ENCODE measurements at places on chromosomes 6 and 20. TPM values are rescaled to one million over a fixed set of nuclear protein-coding genes. Genes with fewer than 3 reads are reported as not detected.
A peak's percentile ranks its signal among the peaks of the same experiment; 100 is the strongest.

- DNase-seq: no peak
These were observed 167.5 kb upstream of the TSHZ2 start for GRCh38 chr20:52804497-52805295.

- no peak for DNase-seq
These were observed 136.2 kb upstream of the GPR6 start for GRCh38 chr6:109841869-109842268.

Gene SLC35B2
- total RNA-seq: 35.2 TPM

DNA sequence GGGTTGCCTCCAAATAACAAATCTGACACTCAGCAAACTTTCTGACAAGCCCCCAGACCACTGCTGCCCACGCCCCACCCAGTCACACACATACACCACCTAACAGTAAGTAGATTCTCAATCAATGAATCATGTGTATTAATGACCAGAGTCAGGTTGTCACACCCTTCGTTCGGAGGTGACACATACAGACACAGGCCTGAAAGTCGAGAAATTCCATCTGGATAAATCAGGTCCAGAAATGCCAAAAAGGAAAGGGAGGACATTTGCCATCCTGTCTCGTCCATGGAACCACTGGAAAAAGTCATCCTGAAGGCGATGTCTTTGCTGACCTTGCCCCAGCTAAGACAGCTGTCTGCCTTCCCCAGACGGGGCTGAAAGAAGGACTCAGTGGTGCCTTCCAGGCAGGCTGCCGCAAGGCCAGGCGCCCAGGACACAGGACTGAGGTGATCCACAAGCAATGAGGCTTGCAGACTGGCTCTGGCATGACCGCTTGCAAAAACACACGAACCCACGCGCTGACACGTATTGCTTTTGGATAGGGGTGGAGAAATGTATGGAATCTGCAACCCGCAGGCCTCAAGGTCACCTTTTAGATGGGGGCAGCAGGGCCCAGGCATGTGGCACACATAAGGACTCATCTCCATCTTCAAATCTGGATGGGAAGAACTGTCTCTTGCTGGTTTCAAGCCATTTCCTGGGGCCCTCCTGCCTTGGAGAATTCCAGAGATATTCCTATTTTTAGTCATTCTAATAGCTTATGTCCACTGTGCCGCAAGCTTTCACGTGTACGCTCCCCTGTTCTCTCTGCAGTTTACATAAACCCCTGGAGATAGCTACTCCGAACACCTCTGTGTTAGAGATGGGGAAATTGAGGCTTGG is 9.0 kb downstream of the NFATC2 start:
- no peak for DNase-seq

DNA sequence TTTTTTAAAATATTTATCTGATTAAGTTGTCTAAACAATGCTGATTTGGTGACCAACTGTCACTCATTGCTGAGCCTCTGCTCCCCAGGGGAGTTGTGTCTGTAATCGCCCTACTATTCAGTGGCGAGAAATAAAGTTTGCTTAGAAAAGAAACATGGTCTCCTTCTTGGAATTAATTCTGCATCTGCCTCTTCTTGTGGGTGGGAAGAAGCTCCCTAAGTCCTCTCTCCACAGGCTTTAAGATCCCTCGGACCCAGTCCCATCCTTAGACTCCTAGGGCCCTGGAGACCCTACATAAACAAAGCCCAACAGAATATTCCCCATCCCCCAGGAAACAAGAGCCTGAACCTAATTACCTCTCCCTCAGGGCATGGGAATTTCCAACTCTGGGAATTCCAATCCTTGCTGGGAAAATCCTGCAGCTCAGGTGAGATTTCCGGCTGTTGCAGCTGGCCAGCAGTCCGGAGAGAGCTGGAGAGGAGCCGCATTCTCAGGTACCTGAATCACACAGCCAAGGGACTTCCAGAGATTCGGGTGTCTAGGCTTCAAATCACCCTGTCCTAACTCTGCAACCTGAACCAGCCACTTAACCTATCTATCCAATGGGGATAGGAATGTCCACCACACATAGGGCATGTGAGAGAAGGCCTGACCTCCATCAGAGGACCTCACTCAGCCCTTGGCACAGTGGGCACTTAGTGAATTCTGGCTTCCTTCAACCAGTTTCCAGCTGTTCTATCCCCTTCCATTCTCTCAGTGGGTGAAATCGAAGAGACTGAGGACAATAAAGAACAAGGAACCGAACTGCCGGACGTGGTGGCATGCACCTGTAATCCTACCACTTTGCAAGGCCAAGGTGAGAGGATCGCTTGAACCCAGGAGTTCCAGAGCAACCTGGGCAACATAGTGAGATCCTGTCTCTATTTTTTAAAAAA is 3.1 kb downstream of the TNF start:
- DNase-seq: no peak

GRCh38 chr6:165453395-165453794 is 144.0 kb upstream of the C6orf118 start:
- no peak for DNase-seq

Gene SNAI1
- total RNA-seq: 0.56 TPM

GRCh38 chr6:166541366-166541765 is 45.1 kb downstream of the RAMACL start:
- DNase-seq: no peak

DNA sequence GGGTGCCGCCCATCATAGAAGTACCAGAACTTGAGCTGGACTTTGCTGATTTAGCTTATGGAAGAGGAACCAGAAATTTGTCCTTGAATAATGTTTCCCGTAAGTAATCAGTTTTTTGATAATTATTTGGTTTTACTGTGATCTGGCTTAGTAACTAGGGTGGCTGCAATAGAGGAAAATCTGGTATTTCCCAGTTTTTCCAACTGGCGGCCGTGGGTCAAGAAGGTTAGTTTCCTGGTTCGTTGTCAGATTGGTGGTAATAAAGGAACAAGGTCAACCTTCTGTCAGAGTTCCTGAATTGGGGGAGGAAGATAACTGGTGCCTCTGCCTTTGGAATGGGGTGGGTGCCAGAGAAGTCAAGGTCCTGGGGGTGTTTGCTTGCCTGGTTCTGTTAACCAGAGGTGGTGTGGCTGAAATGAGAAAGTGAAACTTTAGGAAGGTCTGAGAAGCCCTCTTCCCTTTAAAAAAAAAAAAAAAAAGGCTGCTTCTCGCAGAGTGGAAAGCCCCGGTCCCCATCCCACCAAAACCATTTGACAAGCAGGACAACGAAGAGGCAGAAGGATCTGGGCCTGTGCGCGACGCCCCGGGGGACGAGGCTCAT is at the start of gene CALHM6:
Gene CALHM6, plus strand, starts transcription at position 45 of the 601 bp plus-strand sequence. Its CDS starts 555 bp downstream, at position 600.
- DNase-seq: no peak

Gene VSX1
- total RNA-seq: not detected

DNA sequence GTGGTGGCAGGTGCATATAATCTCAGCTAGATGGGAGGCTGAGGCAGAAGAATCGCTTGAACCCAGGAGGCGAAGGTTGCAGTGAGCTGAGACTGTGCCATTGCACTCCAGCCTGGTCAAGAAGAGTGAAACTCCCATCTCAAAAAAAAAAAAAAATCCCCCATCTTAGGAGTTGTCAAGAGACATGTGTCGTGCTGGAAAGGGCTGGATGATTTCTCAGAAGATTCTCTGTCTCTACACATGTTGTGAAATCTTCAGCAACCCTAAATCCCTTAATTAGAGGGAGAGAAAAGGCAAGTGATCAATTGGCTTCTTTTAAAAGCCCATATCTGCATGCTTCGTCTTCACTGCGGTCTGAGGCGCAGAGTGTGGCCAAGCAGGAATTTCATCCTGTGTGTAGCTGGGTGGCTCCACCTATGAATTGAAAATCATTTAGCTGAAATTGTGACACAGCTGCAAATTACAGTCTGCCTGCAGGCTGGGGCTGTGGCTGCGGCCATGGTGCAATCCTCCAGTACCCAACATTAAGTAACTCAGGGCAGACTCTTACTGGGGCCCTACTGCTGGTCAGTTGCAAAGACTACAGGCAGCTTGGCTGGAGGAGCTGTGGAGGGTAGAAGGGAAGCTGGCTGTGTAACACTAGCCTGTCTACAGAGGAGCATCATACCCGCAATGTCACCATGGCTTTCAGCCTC is 3.2 kb upstream of the TGM3 start:
- no peak for DNase-seq

Gene TCFL5
- 15.4 TPM for total RNA-seq

DNA sequence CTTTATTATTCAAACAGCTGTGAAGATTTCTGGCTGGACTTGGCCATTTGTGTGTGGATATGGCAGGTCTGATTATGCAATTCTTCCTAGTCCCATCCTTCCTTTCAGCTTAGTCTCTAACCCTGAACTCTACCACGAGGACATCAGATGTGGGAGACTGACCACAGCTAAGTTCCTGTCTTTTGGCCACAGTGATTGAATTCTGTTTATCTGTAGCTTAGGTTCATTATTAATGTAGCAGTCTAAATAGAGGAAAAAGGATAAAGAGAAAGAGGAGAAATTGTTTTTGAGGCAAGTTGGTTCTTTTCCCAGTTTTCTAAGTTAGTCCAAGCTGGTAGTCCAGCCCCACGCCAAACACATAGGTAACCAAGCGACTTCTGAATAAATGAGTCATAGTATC is 598.9 kb downstream of the RFPL4B start:
- DNase-seq: no peak

GRCh38 chr6:154359161-154359574 is 2.6 kb upstream of the IPCEF1 start:
- DNase-seq: no peak

Gene BCAS1
- total RNA-seq: 1.7 TPM

Gene MLN
- total RNA-seq: not detected

- DNase-seq: no peak
These were observed 200.3 kb downstream of the EPM2A start for GRCh38 chr6:145534989-145535388.

Gene CST4
- total RNA-seq: not detected

- no peak for DNase-seq
These were observed 35.0 kb upstream of the ID1 start for GRCh38 chr20:31570021-31570463.

- DNase-seq: peak; percentile 15
These were observed 81.9 kb downstream of the ZMYND8 start for GRCh38 chr20:47274401-47275108.

Gene C6orf52
- total RNA-seq: not detected

DNA sequence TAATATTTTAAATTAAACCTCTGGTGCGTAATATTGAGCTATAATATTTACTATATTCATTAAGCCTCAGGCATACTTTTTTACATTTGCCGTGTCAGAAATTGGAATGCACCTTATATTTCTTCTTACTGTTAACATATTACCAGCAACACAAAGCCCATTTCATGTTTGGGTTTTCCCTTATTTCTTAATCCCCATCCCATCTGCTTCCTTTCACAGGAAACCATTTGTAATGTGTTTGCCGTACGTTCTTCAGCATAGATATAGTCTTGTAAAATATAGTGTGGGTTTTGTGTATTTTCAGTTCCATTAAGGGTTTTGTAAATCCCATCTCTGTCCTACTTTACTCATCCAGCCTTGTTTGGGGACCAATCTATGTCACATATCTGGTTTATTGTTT is 6.5 kb downstream of the EYS start:
- no peak for DNase-seq

DNA sequence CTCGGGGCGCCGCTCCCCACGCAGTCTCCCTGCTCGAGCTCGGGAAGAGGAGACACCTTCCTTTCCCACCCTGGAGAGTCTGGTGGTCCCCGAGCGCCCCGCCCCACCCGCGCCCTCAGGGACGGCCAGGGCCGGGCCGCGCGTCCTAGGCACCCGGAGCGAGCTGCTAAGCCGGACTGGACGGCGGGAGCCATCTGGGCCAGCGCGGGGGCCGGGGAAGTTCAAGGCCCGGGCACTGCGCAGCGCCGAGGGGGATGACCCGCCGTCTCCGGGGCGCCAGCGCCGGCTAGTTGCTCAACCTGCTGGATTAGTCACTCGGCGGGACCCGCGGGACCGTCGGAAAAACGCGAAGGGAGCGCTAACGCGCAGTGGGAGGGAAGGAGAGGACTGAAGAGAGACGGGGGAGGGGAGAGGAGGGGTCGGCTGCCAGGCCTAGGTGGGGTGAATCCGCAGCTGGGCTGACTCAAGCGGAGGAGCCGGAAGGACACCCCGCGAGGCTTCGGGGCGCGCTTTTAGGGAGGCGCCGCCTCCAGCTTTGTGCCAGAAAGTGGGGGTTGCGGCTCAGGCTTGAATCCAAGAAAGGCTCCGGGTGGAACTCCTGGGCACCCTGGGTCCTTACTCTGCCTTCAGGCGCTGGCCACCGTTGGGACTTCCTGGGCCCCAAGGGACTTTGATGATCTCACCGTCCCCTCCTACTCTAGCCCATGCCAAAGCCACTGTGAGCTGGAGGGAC is 75.7 kb upstream of the FOXP4 start:
- peak; percentile 72 for DNase-seq

DNA sequence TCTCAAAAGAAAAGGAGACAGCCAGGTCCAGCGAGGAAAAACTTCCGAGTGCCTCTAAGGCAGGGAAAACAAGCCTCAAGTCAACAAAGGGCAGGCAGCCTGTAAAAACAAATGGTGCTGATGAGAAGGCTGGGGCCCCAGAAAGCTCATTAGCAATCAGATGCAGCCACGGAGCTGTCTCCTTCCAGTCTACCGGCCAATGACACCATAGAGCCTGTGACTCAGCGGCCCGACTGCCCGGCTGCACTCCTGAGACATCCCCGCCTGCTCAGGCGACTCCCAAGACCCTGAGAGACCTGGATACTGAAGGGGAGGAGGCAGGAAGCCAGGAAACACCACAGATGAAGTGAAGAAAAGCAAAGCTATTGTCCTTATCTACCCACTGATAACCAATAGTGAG is 120.1 kb upstream of the HDDC2 start:
- no peak for DNase-seq

- peak; percentile 53 for DNase-seq
These were observed 103.4 kb downstream of the MRPL14 start for GRCh38 chr6:44023586-44024454.

- no peak for DNase-seq
These were observed 70.4 kb upstream of the CST7 start for GRCh38 chr20:24878657-24879056.

GRCh38 chr6:14731611-14732010 is 514.3 kb upstream of the JARID2 start:
- DNase-seq: no peak

DNA sequence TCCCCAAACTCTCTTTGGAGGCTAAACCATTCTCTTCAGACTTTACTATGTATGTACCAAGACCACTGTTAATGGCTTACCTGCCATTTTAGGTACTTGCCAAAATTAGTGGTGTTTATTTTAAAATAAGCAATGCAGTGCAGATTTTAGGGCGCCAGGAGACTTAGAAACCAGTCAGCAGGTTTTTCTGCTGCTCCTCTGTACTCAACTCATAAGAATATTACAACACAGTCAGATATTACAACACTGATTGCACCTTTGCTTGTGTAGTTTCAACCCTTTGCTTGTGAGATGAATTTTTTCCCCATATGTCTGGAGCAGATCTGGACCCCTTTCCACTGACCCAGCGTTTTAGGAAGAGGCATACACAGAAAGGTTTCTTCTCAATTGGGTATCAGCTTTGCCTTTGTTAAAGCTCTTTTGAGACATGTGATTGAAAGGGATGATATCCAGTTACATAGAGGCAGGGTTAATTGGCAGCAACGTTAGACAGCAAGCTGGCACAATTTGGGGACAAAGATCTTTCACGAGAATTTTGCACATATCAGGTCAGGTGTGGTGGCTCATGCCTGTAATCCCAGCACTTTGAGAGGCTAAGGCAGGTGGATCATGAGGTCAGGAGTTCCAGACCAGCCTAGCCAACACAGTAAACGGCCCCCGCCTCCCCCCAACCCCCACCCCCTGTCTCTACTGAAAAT is 6.2 kb downstream of the TTPAL start:
- peak; percentile 6 for DNase-seq

Measured in suprapubic skin (tissue), 4 donors.